ENCODE measurements at places on chromosomes 1 and 21.
A peak's percentile ranks its signal among the peaks of the same experiment; 100 is the strongest.

GRCh38 chr1:27527890-27528817, 38.2 kb upstream of the WASF2 start:
- DNase-seq, result no peak

DNA sequence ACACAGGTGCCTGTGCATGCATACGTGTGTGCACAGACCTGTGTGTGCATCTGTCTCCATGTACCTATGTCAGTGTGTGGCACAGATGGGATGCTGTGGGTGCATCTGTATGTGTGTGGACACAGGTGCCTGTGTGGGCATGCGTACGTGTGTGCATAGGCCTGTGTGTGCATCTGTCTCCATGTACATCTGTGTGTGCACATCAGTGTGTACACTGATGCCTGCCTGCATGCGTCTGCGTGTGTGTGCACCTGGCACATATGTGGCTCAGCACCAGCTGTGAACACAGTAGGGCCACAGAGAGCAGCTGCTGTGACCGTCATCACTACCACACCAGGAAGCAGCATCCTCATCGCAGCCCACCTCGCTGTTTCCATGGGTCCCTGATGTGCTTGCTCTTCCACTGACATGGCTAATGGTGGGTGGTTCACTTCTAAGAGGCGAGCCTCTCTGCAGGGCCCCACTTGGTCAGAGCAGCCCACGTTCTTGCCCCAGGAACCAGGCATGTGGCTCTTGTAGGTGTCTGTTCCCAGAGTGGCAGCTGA, 9.6 kb upstream of the SPATC1L start:
- DNase-seq, result no peak

GRCh38 chr1:61051719-61052394, 30.5 kb upstream of the NFIA start:
- DNase-seq, result no peak

GRCh38 chr1:109479901-109480300, 3.8 kb upstream of the ATXN7L2 start:
- DNase-seq, result no peak

GRCh38 chr1:3803905-3804626, 7.8 kb upstream of the LRRC47 start:
- DNase-seq, result no peak

DNA sequence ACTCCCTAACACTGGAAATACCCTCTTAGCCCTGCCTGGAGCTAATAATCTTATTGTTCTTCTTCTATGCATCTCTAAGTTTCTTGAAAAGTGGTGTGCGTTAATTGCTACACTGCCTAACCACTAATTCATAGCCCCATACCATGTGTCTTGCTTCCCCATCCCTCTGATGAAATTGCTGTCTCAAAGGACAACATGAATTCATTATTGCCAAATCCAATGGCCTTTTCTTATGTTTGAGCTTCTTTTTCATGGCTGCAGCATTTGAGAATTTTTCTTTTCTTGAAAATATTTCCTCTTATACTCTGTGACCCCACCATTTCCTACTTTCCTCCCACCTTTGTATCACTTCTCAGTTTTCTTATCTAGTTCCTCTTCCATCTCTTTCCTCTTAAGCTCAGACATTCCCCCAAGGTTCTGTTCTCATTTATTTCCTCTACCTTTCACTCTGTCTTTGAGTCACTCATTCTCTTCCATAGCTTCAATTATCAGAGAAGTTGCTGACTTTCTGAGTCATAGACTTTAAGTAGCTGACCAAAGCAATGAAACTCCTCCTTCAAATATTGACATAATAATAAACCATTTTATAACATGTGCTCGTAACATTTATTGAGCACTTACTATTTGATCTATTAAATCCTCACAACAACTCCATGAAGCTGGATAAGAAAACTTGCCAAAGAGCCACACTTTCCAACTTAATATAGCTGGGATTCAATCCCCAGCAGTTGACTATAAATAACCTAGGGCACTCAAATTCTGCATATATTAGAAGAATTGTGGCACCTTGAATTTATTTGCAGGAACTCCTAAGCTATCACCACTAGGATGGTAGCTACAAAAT, 35.5 kb upstream of the ATP6V1G3 start:
- DNase-seq, result no peak

GRCh38 chr1:37697090-37697489, 4.8 kb downstream of the CDCA8 start:
- DNase-seq, result no peak

DNA sequence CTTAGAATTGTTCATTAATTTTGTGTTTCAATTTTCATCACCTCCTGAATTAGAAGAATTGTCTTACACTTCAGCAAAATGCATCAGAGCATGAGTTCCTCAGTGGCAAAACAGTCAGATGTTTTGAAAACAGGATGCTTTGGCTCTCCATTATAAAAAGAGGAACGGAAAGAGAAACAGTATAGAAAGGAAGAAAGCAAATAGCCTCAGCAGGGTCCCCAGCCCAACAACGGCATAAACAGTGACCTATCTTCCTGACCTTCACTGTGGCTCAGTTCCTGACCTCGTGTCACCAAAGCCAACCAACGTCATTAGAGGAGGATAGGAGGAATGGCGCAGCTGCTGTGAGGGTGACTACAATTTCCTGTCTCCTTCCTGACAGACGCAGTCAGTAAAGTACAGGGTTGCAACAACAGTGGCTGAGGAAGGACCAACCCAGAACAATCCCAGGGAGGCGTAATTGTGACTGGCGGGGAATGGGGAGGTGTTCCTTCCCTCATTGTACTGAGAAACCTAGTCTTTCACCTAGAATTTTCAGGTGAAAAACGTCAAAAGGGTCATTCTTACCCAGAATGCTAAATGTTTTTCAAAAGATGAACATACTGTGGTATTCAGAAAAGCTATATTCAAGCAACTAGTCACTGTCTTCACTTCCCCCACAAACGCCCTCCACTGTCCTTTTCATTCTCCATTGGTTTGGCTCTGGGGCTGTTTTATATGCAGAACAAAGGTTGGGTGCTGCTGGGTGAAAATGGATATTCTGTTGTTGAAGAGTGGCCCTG, 197.9 kb upstream of the SGIP1 start:
- DNase-seq, result peak; percentile 28

- DNase-seq, result no peak
Observed at GRCh38 chr1:7489586-7489985, 281.5 kb upstream of the VAMP3 start.

DNA sequence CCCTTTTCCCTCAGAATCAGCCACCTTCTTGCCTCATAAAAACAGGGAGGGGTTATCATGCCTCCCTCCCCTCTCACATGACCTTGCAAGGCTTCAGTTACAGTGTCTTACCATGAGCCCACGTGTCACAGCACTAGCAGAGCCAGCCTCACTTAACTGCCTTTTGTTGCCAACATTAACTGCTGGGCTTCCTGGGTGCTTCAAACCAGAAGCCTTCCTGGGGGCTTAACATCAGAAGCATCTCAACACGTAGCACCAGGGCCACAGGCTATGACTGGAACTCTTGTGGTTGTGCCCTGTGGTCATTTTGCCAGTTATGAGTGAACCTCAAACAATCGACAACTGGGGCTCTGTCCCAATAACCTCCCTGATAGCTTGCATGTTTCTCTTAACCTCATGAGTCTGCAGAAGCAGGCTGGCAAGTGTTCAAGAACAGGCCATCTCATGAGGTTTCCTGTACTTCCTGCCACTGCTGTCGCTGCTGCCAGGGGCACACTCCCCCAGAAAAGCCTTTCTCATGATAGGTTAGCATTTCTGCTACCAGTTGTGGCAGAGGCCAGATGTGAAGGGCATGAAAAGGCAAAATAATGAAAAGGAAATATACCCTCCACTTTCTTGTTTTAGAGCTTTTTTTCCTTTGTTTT, 132.2 kb downstream of the GLUL start:
- DNase-seq, result no peak

DNA sequence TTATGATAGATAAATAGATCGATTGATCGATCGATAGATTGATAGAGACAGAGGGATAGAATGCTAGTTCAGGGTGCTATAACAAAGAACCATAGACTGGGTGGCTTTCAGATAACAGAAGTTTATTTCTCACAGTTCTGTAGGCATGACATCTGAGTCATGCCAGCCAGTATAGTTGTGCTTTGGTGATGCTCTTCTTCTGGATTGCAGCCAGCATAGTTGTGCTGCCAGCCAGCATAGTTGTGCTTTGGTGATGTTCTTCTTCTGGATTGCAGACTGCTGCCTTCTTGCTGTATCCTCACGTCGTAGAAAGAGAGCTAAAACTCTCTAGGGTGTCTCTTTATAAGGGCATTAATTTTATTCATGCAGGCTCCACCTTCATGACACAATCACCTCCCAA, 860.8 kb downstream of the BRINP3 start:
- no peak for DNase-seq

DNA sequence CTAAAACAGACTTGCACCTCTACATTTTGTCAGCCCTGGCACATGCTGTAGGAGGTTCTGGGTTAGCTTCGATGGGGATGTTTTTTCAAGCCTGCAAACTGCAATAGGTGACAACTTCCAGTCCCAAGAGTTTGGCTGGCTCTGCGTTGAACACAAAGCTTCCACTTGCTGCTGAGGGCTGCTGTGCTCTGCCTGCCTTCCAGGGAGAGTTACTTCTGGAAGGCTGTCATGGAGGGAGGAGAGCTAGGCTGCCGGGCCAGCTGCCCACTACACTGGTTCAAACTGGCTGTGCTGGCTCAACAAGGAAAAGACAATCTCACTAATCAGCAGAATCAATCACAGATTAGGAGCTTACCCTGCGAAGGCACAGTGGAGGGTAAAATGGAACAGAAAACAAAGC, 46.7 kb upstream of the PPP2R5A start:
- no peak for DNase-seq

DNA sequence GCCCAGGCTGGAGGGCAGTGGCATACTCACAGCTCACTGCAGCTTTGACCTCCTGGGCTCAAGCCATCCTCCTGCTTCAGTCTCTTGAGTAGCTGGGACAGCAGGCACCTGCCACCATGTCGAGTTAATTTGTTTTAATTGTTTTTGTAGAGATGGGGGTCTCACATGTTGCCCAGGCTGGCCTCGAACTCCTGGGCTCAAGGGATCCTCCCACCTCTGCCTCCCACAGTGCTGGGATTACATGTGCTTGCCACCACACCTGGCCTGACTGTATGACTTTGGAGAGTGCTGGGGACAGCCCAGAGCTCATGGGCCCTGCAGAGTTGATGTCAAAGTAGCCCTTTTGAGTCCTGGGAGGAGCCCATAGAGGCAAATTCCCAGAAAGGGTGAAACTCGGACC, 1.8 kb downstream of the OBSCN start:
- no peak for DNase-seq

DNA sequence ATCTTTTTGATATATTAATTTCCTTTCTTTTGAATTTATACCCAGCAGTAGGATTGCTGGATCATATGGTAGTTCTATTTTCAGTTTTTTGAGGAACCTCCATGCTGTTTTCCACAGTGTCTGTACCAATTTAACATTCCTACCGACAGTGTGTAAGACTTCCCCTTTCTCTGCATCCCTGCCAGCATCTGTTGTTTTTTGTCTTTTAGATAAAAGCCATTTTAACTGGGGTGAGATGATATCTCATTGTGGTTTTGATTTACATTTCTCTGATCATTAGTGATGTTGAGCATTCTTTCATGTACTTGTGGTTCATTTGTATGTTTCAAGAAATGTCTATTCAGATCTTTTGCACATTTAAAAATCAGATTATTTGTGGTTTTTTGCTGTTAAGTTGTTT, 62.4 kb upstream of the STUM start:
- DNase-seq, result no peak

DNA sequence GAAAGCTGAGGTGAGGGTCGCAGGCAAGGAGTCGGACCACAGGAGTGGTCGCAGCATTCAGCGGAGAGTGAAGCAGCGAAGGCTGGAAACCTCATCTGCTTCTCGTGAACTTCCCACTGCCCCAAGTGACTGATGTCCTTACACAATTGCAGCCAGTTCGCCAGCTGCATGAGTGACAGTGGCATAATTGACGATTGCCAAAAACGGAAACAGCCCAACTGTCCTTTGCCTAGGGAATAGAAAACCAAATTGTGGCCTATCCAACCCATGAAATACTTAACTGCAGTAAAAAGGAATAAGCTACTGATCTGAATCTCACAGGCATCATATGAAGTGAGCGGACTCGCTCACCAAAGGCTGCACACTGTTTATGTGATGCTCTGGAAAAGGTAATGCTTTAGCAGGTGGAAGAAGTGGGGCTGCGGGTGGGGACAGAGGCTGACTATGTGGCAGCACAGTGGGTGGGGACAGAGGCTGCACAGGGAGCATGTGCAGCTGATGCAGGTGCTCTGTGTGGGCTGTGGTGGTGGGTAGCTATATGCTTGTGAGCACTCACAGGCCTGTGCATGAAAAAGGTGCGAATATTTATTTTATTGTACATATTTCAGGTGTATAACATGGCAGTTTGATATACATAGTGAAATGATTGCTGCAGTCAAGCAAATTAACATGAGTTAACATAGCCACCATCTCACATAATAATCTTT, 4.2 kb upstream of the NLRP3 start:
- no peak for DNase-seq

DNA sequence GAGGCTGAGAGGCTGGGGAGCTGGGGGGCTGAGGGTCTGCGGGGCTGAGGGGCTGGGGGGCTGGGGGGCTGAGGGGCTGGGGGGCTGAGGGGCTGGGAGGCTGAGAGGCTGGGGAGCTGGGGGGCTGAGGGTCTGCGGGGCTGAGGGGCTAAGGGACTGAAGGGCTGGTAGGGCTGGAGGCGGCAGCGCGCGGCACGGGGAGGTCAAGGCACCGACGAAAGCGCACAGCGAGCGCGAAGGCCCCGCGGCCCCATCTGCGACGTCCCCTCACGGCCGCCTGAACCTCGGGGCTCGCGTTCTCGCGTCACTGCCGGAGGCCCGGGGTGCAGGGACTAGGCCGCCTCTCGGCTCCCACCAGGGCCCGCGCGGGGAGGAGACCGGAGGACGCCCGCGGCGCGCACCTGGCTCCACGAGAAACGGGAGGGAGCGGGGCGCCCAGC, 356 bp downstream of the INTS11 start:
- no peak for DNase-seq

GRCh38 chr1:245558069-245558468, 403.3 kb downstream of the KIF26B start:
- no peak for DNase-seq

GRCh38 chr1:95716097-95716496, 482.1 kb downstream of the RWDD3 start:
- no peak for DNase-seq

- peak; percentile 49 for DNase-seq
Observed at GRCh38 chr1:151993734-151994496, at the start of gene S100A10. TSS of gene S100A10 (minus strand) at chr1:151993859. CDS start at chr1:151986230, 7,629 bp downstream.

GRCh38 chr1:3242408-3243260, 173.6 kb downstream of the PRDM16 start:
- DNase-seq, result no peak

Data from stimulated activated CD4-positive, alpha-beta T cell treated with anti-CD3 and anti-CD28 coated beads, TNF-alpha, amount 100 ng/mL, for 1 hour (primary cell).